ENCODE measurements at places on chromosomes 4 and X.

DNA sequence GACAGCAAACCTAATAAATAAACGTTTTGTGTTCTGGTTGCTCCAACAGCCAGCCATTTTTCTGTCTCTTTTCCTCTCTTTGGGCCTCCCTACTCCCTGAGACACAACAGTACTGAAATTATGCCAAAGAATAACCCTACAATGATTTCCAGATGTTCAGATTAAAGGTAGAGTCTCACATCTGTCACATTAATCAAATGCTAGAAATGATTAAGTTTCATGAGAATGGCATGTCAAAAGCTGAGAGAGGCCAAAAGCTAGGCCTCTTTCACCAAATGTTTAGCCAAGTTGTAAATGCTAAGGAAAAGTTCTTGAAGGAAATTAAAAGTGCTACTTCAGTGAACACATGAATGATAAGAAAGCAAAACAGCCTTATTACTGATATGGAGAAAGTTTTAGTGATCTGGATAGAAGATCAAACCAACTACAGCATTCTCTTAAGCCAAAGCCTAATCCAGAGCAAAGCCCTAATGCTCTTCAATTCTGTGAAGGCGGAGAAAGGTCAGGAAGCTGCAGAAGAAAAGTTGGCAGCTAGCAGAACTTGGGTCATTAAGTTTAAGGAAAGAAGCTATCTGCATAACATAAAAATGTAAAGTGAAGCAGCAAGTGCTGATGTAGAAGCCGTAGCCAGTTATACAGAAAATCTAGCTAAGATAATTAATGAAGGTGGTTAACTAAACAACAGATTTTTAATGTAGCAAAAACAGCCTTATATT is 182.1 kb upstream of the NUDT6 start:
- no peak for DNase-seq

DNA sequence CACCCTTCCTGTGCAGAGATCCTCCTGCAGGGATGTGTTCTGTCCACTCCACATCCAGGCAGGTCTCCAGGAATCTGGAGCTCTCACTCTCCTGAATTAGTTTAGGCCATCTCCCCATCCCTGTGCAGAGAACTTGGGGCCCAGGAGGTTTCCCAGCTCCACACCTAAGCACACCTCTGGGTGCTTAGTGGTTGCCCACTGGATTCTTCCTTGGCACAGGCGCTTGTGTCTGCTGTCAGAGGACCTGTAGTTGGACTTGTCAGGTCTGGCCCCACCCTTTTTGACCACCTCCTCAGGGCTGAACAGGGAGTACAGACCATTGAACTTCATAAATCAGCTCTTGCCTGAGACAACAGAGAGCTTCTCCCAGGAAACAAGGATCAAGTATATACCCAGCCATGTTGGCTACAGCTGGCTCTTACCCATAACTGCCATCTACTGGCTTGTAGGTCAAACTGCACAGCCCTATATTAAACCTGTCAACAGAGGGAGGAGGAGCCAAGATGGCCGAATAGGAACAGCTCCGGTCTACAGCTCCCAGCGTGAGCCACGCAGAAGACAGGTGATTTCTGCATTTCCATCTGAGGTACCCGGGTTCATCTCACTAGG is 275.5 kb downstream of the PPARGC1A start:
- DNase-seq, result no peak

DNA sequence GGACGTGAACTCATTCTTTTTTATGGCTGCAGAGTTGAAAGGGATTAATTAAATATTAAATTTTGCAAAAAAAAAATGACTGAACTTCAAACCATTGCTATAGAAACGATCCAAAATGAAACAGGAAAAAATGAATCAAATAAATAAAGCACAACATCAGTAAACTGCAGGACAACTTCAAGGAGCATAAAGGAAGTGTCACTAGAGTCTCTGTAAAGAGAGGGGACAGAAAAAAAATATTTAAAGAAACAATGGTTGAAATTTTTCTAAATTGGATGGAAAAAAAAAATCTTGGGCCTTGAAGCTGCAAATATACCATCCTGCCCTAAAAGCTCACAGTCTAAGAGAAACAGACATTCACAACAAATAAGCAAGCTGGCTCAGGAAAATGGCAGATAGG is 339.3 kb upstream of the INTU start:
- DNase-seq, result no peak

- DNase-seq, result no peak
Observed at GRCh38 chrX:30948626-30949025, 59.6 kb upstream of the TAB3 start.

DNA sequence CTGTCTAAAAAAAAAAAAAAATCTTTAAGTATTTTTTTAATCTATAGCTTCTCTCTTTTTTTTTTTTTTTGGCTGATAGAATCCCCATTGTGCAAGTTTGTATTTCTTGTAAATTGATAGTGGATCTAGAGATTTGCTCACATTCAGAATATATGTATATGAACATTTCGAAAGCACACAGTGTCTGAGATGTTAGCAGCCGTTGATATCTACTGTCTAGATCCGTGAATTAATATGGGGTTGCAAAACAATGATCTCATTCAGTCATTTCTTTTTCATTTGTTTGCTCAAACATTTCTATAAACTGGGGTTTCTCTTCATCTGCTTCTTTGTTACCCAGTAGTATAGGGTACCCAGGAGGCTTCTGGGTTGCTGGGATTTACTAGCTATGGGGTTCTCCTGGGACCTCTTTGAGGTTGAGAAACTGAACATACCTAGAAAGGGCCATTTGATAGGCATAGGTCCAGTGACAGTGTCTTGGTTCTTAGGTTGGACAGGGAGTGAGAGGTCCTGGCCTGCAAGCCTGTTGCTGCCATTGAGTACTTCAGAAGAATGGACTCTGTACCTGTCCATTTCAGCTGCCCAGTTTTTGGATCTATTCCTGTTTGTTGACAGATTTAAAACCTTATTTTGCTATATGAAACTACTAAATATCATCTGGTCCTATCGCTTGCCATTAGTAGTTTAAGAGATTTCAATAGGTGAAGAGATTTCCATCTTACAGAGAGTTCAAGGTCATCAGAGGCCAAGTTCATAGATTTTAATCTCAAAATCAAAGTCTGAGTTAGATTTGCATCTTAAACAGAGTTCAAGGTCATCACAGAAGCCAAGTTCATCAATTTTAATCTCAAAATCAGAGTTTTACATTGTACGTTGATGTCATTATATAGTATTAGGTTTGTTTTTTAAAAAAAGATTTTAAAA is 50.8 kb downstream of the WWC2 start:
- DNase-seq, result no peak

GRCh38 chrX:57918750-57919436 is 8.6 kb upstream of the ZXDA start:
- no peak for DNase-seq

DNA sequence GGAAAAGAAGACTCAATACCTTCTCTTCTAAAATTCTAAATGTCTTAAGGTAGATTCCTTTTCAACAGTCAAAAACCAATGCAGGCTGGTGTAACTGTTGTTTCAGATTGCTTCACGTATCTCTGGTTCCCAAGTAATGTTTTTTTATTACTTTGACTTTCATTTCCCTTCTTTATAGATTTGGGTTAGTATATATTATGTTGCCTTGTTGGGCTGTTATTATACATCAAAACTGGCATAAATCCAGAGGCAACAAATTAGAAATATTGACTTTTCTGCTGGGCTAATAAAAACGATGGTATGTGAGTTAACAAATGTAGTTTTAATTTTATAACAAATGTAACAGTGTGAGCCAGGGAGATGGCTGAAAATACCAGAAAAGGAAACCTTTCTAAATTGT is 444.7 kb upstream of the TENM3 start:
- DNase-seq, result no peak

DNA sequence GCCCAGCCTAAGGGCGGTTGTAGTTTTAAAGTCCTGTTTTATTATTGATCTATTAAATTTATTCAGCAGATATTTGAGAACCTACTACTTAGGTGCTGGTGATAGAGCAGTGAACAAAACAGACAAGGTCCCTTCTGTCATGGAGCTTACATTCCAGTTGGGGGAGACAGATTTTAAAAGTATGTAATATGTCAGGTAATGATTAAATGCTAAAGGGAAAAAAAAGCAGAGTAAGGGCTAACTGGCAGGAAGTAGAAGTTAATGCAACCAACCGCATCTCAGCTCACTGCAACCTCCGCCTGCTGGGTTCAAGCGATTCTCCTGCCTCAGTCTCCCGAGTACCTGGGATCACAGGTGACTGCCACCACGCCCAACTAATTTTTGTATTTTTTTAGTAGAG is 7.8 kb upstream of the MCUB start:
- DNase-seq, result no peak

DNA sequence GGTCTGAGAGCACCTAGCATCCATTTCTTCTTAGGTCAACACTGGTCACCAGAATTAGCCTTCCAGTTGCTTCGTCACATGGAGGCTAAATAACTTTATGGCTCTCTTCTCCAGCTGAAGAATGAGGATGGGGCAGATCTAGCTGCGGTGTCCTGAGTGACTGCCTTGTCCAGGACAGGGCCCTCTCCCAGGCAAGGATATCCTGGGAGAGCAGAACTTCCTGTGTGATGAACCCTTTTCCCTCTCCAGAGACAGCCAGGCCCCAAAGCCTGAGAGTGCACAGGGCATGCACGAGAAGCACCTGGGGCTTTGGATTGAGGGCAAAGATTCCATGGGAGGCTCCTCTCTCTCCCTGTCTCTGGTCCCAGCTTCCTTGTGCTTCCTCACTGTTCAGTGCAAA is 108.2 kb upstream of the MAMLD1 start:
- no peak for DNase-seq

DNA sequence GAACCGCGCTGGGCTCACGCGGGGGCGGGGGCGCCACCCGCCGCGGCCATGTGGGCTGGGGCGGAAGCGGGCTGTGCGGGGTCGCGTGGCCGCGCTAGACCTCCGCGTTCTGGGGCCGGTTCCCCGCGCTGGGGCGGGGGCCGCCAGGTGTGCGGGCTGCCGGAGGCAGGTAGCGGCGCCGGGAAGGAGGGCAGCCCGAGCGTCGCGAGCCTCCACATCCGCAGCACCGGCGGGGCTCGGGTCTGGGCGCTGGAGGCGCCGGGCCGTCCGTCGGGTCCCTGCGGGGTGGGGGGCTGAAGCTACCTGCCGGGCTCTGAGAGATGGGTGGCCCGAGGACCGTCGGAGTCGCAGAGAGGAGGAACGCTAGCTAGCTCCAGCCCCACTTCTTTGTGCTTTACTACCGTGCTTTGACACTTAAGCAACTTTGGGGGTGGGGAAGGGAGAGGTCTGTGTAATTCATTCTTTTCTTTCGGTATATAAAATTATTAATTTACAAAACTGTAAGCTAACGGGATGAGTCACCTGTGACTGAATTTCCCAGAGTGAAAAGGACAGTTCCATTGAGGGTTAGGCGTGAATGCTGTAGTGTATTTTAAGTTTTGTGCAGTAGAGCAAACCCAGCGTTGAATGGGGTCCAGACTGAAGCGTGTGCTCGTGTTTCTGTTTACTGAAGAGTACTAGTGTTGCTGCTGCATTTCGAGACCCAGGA is 689 bp downstream of the METAP1 start:
- no peak for DNase-seq

DNA sequence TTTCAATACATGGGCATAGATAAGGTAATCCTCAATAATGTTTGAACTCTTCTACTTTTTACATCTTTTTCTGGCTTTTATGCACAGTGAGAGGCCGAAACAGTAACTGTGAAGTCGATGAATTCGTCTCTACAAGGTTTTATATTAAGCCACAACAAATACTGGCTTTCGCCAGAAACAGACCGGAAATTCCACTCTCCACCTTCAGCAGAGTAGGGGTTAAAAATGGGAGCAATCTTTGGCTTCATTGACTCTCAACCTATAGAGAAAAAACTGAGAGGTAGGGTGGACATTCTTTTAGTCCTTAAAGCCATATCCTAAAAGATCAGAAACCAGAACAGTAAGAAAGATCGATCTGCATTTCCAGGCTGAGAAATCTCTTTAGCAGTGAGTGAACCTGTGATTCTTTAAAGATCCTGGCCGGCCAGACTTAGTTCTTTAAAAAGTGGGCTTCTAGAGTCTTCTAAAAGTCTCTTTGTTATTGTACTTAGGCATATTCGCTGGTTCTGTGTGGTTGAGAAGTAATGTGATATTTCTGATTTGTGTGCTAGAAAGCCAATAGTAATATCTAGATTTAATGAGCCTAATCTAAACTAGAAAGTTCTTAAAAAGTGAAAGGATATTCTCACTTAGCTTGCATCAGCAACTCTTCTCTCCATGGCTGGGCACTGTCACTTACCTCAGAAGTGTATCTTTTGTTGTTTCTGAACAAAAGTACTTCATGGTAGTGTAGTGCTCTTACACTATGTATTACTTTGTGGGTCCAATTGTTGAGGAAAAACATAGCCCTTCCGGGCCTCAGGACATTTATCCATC is 2.0 kb downstream of the HSPA4L start:
- DNase-seq, result no peak

GRCh38 chr4:148044089-148044911 is 312.4 kb downstream of the ARHGAP10 start:
- DNase-seq, result no peak

DNA sequence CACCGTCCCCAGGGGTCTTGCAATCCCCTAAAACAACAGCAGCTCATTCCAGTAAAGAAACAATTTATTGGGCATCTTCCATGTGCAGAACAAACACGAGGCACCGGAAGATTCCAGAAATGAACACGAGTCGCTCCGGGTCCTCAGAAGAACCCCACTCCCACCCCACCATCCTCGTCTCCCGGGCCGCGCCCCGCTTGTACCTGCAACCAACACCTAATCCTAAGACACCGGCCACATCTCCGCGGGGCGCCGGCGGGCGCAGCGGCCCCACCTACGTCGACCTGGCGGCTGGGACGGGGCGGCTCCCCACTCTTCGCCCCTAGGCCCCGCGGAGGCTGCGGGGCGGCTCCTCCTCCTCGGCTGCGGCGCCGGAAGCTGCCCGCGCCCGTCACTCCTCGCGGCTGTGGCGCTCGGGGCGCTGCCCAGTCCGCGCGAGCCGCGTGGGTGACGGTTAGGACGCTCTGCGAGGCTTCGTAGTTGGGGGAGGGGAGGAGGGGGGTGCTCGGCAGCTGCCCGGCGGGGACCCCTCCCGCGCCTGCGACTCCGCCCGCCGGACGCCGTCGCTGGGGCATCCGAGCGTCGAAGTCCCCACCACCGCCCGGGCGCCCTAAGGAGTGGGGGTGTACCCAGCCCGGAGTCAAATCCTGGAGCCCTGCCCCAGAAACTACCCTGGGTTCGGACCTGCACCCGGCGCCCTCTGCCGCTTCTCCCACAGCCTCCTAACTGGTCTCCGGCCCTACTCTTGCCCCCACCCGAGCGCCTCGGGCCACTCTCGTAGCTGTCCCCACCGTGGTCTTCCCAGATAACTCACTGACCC is at the start of gene CCDC158:
TSS of gene CCDC158 (minus strand) at position 380 of the 820 bp plus-strand sequence. CDS start 17,934 bp downstream, outside the sequence.
- DNase-seq, result no peak

DNA sequence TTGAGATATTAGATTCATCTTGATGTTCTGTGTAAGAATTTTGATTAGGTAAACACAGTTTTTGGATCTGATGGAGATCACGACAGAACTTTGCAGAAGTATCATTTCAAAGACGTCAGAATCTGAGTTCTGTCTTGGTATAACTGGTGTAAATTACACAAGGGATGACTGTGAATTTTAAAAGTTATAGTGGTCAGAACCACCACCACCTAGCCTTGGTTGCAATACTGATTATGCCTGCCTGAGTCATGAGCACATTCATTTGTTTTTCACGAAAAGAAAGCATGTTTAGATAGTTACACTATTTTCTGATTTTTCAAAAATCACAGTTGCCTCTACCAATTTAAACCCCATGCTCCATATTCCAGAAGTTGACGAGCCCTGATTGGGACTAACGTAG is 54.8 kb downstream of the ZFX start:
- no peak for DNase-seq

GRCh38 chr4:98566361-98567008 is 91.9 kb downstream of the TSPAN5 start:
- no peak for DNase-seq

- no peak for DNase-seq
Observed at GRCh38 chr4:188374871-188375270, 235.6 kb downstream of the TRIML1 start.

GRCh38 chr4:35925806-35926205 is 318.5 kb downstream of the ARAP2 start:
- DNase-seq, result no peak

Measured in stimulated activated CD4-positive, alpha-beta T cell treated with anti-CD3 and anti-CD28 coated beads, Interleukin-1b, Interleukin-23, amount 100 ng/mL, for 1 hour (primary cell).